NCI-H345 (cell line): ENCODE measurements at places on chromosomes 6 and 20.

- DNase-seq, result no peak
These were observed 20.6 kb downstream of the SLC17A9 start for GRCh38 chr20:62972845-62973745.

DNA sequence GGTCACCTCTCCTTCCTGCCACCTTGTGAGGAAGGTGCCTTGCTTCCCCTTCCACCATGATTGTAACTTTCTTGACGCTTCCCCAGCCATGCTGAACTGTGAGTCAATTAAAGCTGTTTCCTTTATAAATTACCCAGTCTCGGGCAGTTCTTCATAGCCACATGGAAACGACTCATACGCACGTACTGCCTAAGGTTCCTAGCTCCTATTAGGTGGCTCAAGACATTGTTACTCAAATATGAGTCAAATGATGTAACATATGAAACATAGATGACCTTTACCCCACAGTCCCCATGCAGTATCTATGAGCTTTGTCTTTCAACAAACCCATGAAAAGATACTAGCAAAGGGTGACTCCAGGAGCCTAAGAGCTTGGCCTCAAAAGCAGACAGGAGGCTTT is 98.3 kb downstream of the SIM1 start:
- no peak for DNase-seq

DNA sequence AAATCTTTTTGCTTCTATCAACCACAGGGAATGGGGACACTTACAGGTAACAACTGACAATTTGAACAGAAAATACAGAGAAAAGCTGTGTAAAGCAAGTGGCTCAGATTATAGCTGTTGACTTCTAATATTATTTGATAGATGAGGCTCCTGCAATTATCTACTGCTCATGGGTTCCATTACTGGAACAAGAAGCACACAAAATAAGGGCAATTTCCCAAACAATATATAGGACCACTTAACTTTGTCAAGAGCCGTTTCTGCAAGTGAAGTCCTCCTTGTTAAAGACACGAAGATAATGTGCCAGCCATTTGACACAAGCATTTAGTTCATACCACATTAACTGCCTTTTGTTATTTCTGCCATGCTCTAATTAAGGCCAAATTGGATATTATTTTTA is 315.5 kb upstream of the ARID1B start:
- no peak for DNase-seq

GRCh38 chr6:139124887-139125672 is 9.8 kb upstream of the HECA start:
- DNase-seq, result no peak

DNA sequence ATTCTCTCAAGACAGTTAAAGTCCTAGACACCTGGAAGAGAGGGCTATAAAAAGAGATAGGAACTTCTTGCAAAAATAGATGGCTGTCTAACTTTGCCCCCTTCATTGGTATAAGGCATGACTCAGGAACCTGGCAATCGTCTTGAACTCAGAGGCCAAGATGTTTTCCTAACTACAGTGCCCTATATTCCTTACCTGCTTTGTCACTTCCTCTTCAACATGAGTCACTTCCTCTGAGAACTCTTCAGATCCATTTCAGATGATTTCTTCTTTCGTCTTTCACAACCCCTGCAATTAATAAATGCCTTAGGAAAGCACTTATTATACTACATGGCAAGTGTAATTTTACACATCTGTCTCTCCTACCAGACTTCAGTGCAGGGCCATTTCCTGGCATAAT is 83.5 kb downstream of the HAO1 start:
- DNase-seq, result no peak

DNA sequence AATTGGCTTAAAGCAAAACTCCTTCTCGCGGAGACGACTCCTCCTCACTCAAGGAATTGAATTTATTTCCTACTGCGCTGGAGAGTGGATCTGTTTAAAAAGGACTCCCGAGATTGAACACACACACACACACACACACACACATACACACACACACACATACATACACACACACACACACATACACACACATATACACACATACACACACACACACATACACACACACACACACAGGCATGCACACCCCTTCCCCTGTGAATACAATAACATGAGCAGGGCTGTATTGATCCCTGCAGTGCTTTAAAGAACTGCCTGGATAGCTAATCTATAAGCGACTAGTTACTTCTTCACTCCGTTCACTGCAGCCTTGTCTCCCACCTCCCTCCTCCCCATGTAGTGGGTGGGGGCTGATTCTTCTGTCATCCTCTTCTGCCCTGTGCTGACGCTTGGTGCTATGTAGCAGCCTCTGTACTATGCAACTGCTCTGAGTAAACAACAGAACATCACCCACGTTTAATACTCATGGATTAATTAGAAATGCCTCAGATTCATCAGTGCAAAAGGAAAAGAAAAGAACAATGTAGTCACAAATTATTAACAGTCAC is 549.0 kb downstream of the CDH26 start:
- no peak for DNase-seq

- DNase-seq, result no peak
These were observed 14.9 kb downstream of the SYCP2L start for GRCh38 chr6:10901770-10902169.

GRCh38 chr20:48603819-48604405 is 223.9 kb downstream of the PREX1 start:
- DNase-seq, result no peak

- no peak for DNase-seq
These were observed 66.5 kb downstream of the NOX3 start for GRCh38 chr6:155389130-155389529.

DNA sequence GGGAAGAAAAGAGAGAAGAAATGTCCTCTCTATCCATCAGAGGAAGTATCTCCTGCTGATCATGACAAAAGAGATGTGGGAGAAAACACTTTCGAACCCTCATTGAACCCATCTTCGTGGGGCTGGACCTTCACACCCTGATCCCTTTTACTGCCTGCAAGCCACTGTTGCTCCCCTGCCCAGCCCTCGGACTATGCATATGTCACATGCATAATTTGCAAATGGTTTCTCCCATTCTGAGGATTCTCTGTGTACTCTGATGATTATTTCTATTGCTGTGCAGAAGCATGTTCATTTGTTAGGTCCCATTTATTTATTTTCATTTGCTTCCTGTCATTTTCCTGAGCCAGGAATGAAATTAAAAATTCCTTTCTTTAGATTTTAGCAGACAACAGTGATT is 64.7 kb downstream of the DNAAF9 start:
- no peak for DNase-seq

DNA sequence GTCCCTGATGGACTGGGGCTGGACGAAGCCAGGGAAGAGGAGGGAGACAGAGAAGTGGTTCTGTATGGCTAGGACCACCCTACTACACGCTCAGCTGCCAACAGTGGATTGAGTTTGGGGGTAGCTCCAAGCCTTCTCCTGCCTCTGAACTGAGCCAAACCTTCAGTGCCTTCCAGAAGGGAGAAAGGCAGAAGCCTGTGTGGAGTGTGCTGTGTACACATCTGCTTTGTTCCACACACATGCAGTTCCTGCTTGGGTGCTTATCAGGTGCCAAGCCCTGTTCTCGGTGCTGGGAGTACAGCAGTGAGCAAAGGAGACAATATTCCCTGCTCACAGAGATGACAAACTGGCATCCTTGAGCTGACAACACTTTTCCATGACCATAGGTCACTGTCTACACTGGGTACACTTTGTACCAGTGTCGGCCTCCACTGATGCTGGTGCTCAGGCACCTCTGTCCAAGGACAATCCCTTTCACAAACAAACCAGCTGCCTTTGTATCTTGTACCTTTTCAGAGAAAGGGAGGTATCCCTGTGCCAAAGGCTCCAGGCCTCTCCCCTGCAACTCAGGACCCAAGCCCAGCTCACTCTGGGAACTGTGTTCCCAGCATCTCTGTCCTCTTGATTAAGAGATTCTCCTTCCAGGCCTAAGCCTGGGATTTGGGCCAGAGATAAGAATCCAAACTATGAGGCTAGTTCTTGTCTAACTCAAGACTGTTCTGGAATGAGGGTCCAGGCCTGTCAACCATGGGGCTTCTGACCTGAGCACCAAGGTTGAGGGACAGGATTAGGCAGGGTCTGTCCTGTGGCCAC is 11.3 kb upstream of the RBCK1 start:
- no peak for DNase-seq

DNA sequence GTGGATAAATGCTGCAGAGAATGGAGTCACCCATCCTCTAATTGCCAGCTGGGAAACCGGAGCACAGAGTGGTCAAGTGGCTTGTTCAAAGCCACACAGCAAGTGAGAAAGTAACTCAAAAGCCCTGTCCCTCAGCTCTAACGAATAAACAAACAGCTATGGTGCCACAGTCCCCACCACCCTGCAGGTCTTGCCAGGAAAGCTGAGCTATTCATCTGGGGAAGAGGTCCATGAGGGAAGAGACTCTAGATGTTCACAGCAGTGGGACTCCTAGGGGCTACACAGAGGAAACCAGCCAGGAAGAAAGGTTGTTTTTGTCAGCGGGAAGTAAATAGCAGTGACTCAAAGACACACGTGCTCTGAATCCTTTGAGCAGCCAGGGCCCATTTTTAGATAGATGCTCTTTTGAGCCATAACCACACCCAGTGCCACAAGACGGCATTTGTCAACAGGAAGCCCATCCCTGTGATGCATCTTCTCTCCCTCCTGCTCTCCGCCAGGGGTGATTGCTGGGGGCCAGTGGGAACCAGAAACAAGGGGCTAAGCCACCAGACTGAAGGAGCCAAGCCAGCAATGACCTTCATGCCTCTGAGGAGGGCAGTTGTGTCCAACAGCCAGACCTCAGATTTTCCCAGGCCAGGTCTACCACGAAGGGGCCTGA is 32.4 kb upstream of the TCP11 start:
- no peak for DNase-seq
